MCF 10A (cell line): ENCODE measurements at places on chromosomes 11 and 22. TPM values are rescaled to one million over a fixed set of nuclear protein-coding genes. Genes with fewer than 3 reads are reported as not detected.

The GTSE1 gene
- 12.7 and 19.9 TPM in 2 replicates for total RNA-seq

The ADM gene
- 8.7 and 10.6 TPM in 2 replicates for total RNA-seq

The PARVG gene
- 0.23 TPM in 1 of 2 replicates, not detected in the other for total RNA-seq

The TSG101 gene
- 70.8 and 78.4 TPM in 2 replicates for total RNA-seq

The JRKL gene
- 11.5 and 16.3 TPM in 2 replicates for total RNA-seq

The RNF169 gene
- total RNA-seq: 15.0 and 18.0 TPM in 2 replicates

The HORMAD2 gene
- not detected in 2 replicates for total RNA-seq

The TNNT3 gene
- not detected in 2 replicates for total RNA-seq

- no peak for DNase-seq
These were observed 109.8 kb downstream of the ATXN10 start for GRCh38 chr22:45781459-45781858.

DNA sequence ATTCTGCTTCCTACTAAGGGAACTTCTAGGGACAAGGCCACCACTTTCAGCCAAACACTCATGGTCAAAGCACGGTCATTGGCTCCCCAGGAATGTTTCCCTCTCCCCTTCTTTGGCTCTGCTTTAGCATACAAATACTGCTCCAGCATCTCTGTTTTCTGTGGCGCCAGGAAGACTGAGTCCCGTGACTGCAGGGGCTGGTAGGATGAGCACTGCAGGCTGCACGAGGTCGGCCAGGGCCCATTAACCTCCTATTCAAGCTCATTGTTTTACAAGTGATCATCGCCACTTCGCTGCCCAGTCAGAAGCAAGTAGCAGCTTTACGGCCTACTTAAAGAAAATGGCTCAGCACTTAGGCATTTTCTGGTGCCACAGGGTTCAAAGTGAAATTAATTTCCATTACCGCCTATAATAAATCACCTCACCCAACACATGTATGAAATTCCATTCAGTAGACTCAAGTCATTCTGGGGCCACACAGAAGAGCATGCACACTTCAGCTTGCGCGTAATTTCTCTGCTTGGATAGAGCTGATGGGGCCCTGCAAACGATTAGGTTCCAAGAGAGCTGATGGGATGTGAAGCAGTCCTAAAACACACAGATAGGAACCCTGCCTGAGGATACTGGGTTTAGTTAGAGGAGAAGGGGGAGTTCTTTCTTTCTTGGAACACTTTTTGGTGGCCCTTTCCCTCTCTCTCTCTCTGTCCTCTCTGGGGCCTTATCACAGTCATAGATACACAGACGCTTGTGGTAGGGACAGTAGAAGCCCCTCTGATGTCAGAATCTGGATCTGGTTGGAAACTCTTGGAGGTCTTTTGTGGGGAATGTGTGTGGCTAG, 173.7 kb downstream of the KIF18A start:
- peak; percentile 28 for DNase-seq

GRCh38 chr11:66069715-66070603, at the start of gene PACS1:
Gene PACS1, plus strand, starts transcription at chr11:66070272. Its CDS starts 215 bp downstream, at chr11:66070487.
- peak; percentile 47 for DNase-seq

DNA sequence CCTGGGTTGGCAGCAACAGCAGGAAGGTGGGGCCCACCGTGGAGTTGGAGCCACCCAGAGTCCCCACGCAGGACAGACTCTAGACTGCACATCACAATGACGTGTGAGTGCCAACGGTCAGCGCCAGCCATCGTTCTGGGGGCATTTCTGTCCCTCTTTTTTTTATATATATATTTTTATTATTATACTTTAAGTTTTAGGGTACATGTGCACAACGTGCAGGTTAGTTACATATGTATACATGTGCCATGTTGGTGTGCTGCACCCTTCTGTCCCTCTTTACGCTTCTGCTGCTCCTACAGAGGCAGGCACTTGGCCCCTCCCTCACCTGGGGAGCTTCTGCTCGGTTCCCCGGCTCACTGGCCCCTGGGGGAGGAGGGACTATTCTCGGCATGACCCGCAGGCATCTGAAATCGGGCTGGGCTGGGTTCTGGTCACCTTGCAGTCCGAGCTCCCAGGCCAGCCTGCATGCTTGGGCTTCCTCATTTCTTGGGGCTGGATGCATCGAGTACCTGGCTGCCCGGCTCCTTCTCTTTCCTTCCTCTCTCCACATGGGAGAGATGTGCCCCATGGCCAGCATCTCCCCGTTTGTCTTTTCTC, 787.4 kb downstream of the TBC1D22A start:
- DNase-seq: no peak

GRCh38 chr22:46792841-46793261, 30.4 kb downstream of the TBC1D22A start:
- DNase-seq: no peak

DNA sequence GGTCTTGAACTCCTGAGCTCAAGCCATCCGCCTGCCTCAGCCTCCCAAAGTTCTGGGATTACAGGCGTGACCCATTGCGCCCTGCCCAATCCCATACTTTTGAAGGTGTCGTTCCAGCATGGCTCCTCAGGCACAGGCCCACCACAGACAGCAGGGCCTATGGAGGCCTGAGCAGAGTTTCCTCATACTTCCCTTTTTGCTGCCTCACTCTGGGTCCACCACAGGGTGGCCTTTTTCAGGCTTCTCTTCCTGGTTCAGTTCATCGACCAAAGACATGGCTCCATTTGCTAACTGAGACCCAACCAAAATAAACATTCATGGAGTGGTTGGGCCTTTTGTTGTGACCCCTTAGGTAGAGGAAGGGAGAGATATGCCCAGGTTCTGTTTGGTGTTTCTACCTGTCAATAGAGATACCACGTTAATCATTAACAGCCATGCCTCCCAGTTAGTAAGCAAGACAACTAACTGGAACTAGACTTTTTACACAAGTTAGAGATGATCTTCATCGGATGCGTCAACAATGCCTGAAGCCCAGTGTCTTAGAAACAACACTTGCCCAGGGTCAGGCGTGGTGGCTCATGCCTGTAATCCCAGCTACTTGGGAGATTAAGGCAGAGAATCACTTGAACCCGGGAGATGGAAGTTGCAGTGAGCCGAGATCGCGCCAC, 35.1 kb downstream of the TRIOBP start:
- no peak for DNase-seq

DNA sequence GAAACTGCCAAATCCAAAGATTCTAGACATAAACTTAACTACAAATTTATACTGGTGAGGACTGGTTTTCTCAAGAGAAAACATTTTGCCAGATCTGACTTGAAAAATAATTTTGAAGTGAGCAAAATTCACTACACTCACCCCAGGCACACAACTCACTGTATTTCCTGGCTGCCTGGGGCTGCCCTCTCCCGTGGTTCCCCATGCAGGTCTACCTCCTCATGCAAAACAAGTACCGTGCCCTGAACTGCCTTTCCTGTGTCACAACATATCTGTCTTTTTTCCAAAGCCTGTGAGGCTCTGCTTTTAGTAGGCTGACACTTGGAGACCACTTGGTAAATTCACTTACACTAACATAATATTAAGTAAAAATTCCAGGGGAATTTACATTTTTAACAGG, 76.4 kb downstream of the LIF start:
- DNase-seq: no peak

DNA sequence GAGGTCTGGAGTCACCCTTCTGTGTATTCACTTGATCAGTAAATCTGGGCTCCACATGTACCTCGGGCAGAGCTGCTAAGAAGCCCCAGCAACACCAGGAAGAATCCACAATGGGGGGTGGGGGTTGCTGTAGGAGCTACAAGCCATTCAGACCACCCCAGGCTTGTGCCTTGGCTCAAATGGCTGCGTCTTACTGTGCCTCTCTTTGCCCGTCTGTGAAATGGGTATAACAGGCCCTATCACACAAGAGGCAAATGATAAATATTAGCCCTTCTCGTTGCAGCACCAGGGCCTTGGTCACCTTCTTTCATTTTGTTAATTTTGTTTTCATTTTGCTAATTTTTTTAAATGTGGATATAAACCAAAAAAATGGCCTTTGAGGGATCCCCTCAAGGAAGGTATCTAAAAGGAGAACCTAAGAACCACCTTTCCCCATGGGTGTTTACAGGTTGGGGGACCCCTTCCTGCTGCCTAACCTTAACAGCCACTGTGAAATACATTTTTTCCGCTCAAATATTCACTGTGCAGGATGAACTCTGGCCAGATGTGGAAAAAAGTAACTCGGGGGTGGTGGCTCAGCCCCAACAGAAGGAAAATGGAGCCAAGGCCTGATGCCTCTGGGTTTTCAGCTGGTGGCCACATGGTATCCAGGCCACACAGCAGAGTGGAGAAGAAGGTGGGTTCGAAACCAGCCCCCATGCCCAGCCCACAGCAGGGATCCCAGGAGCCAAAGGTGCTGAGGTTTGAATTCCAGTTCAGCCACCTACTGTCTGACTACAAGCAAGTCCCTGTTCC, 284.0 kb downstream of the MN1 start:
- DNase-seq: no peak

DNA sequence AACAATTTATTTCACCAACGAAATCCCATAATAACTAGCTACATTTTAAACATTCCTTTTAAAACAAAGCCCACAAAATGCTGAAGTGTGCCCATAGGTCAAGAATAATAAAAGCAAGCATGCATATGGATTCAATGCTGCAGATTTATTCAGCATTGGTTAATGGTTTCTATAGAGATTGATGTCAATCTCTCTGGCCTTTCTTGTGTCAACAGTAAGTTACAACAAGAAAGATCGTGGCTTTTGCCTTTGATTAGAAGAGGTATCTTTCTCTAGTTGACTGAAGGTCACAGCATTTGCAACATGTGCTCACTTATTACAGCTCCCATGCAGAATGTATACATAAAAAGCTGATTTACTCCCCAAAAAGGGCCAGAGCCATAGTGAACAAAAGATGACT, 1.4 kb upstream of the SOX6 start:
- no peak for DNase-seq

DNA sequence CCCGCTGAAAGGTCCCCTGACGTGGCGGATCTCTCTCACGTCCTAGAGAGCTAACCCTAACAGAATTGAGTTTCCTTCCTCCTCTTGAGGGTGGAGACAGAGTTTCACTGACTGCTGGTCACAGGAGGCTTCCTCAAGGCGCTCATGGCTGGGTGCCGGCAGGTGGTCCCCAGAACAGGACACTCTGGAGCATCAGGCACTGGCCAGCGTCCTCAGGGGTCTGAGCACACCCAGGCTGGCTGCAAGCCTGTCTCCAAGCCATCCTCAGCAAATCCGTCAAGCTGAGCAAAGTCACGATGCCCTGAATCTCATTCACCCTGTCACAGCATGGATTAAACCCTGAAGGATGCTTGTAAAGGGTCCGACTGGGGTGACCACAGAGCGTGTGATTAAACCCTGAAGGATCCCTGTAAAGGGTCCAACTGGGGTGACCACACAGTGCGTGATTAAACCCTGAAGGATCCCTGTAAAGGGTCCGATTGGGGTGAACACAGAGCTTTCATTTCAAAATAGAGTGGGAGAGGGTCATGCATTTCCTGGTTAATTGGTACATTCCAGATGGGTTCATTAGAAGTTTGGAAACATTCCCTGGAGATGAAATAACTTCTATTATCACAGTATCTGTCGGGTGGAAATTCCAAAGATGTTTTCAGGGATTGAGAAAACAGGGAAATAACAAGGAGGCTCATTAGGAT, 473.0 kb downstream of the BRD1 start:
- no peak for DNase-seq

DNA sequence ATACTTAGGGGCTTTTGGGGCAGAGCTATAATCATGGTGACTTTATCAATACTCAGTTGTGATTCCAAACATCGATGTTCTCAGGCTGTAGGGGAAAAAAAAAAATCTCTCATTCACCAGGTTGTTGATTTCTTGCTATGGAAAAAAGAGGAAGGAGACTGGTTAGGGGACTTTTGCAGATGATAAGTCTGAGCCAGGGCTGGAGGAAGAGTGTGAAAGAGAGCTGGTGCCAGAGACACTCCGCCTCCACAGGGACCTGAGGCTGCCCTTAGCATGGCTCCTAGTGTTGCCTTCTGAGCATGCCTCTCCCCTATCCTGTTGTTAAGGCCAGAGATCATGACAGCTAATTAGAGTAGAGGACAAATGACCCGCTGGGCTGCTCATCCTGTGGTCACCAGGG, 16.9 kb downstream of the UPB1 start:
- no peak for DNase-seq

DNA sequence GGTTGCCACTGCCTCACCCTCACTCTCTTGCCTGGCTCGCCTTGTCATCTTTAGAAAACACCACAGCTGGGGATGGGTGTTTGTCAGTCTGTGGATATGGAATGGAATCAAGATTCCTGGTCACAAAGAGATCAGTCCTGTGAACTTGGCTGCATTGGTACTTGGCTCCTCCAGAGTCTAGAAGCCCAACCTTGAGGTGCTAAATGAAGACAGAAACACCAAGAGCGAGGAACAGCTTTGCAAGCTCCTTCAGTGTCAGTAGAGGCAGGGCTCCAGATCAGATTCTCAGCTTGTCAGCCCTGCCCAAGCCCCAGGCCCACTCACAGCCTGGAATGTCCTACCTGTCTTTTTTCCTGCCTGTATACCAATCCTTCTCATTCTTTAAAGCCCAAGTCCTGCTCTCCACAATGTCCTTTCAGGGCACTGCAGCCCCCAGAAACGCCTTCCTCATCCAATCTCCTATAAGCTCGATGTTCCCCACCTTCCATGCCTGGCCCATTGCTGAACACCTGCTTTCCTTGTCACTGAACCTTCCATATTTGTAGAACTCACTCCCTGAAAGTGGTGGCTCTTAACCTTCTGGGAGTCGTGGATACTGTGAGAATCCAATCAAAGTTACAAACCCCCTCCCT, 188.9 kb downstream of the BCR start:
- no peak for DNase-seq

- DNase-seq: peak; percentile 78
These were observed 29.3 kb downstream of the RPL3 start for GRCh38 chr22:39289975-39290720.

GRCh38 chr11:65569164-65569972, 909 bp upstream of the ZNRD2 start:
- no peak for DNase-seq

- no peak for DNase-seq
These were observed 39.4 kb downstream of the SYTL2 start for GRCh38 chr11:85771568-85771967.

DNA sequence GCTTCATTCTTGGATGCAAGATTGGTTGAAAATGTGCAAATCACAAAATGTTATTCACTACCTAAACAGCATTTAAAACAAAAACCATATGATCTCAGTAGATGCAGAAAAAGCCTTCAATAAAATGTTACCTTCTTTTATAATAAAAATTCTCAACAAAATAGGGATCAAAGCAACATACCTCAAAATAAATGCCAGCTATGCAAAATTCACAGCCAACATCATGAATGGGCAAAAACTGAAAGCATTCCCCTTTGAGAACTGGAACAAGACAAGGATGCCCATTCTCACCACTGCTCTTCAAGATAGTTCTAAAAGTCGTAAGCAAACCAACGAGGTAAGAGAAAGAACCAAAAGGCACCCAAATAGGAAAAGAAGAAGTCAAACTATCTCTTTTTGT, 2.0 kb downstream of the OR5AK2 start:
- DNase-seq: no peak

- DNase-seq: peak; percentile 17
These were observed 539 bp downstream of the EIF4ENIF1 start for GRCh38 chr22:31488988-31489617.

GRCh38 chr11:25242928-25243327, 746.1 kb downstream of the LUZP2 start:
- peak; percentile 0 for DNase-seq
